ENCODE measurements at places on chromosomes 13 and 19. TPM values are rescaled to one million over a fixed set of nuclear protein-coding genes. Genes with fewer than 3 reads are reported as not detected.

The CEACAM3 gene
- polyA plus RNA-seq, result not detected

The LINGO3 gene
- polyA plus RNA-seq, result 9.2 TPM

The ZNF534 gene
- not detected for polyA plus RNA-seq

The ADM5 gene
- polyA plus RNA-seq, result 0.91 TPM

The CERS1 gene
- polyA plus RNA-seq, result not detected

The PLA2G4C gene
- polyA plus RNA-seq, result not detected

The POSTN gene
- not detected for polyA plus RNA-seq

The ANGPTL8 gene
- polyA plus RNA-seq, result not detected

The KBTBD6 gene
- 4.4 TPM for polyA plus RNA-seq

The ATCAY gene
- polyA plus RNA-seq, result not detected

The MZF1 gene
- 10.3 TPM for polyA plus RNA-seq

The PALM gene
- polyA plus RNA-seq, result not detected

The ZNF547 gene
- polyA plus RNA-seq, result 1.7 TPM

The KLK15 gene
- polyA plus RNA-seq, result not detected

The LGALS14 gene
- not detected for polyA plus RNA-seq

The SOX21 gene
- polyA plus RNA-seq, result not detected

The CCNA1 gene
- not detected for polyA plus RNA-seq

The RNF113B gene
- not detected for polyA plus RNA-seq

The TMEM238 gene
- 1.9 TPM for polyA plus RNA-seq

The CYP2F1 gene
- polyA plus RNA-seq, result not detected

The ZNF223 gene
- 2.7 TPM for polyA plus RNA-seq

The MBD3L3 gene
- polyA plus RNA-seq, result not detected

The DNAJC15 gene
- polyA plus RNA-seq, result 13.7 TPM

The NKPD1 gene
- 0.20 TPM for polyA plus RNA-seq

The SIAH3 gene
- not detected for polyA plus RNA-seq

The PLK5 gene
- not detected for polyA plus RNA-seq

The SSC5D gene
- polyA plus RNA-seq, result not detected

The USHBP1 gene
- not detected for polyA plus RNA-seq

The PDE4C gene
- not detected for polyA plus RNA-seq

The GRIK5 gene
- polyA plus RNA-seq, result not detected

The CEBPA gene
- polyA plus RNA-seq, result 1.6 TPM

The MAP4K1 gene
- 178 TPM for polyA plus RNA-seq

The SHC2 gene
- polyA plus RNA-seq, result not detected

The SNRPD2 gene
- polyA plus RNA-seq, result 1,016 TPM

The SLITRK6 gene
- not detected for polyA plus RNA-seq

The NOVA2 gene
- polyA plus RNA-seq, result not detected

The DOCK6 gene
- polyA plus RNA-seq, result 0.71 TPM

The PROZ gene
- not detected for polyA plus RNA-seq

The METTL21C gene
- polyA plus RNA-seq, result not detected
